PC-3 (cell line): ENCODE measurements at places on chromosomes 2 and 18. TPM values are rescaled to one million over a fixed set of nuclear protein-coding genes. Genes with fewer than 3 reads are reported as not detected.

GRCh38 chr18:77031662-77032061 is 100.9 kb downstream of the MBP start:
- no peak for DNase-seq

DNA sequence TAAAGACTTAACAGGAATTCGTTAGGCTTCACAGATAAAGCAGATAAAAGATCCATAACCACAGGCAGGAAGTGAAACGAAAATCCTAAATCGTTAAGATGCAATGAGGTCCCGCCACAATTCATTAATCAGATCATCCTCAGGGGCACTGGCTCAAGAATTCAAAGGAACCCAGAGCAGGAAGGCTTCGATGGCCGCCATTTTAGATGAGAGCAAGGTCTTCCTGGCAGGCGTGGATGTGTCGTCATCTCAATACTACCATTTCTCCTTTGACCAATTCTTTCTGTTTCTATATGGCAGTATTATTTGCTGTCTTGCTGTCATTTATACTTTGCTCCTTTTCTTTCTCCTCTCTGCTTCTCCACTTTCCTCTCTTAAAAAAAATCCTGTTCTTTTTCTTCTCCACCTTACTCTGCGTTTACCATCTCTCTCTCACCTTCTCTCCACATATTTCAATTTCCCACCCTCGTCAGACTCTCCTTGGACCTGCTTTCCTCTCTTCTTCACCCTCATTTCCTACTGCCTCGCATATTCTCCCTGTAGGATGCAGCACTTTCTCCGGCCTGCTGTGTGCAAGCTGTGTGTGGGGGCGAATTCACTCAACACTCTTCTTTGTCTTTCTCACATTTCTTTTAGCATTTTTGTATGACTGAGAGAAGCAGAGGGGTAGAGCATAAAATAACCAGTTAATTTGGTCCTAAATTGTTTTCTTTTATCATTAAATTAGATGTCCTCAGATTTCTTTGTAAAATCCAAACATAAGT is 35.1 kb upstream of the LHCGR start:
- DNase-seq: no peak

- no peak for DNase-seq
Observed at GRCh38 chr2:37037771-37038170, 46.4 kb downstream of the HEATR5B start.

DNA sequence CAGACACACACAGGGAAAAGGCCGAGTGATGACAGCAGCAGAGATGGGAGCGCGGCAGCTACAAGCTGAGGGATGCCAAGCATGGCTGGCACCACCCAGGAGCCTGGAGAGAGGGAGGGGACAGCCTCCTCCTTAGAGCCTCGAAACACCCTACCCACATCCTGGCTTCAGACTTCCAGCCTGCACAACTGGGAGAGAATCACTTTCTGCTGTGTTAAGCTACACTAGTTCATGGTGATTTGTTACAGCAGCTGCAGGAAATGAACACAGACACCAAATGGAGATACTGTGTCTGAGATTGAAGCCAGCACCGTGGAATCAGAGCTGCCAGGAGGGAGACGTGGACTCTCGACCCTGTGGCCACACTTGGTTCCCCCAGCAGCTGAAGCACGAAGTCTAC is 27.5 kb upstream of the FOSL2 start:
- DNase-seq: no peak

Gene CXCR1
- not detected in 2 replicates for total RNA-seq

DNA sequence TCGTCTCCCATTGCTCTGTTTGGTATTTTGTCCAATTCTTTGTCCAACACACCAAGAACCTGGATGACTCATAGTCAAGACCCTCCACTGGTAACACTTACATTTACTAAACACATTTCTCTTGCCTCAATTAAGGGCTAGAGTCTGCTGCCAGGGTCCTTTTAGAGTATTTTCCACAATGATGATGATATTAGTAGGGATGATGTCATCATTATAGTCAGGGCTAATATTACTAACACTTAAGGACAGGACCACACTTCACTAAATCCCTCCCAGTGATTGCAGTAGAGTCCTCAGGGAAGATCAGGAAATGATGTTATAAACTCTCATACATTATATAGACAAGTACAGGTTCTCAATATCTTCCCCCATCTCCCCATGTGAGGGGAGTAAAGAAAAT is 13.6 kb upstream of the SS18 start:
- DNase-seq: no peak

DNA sequence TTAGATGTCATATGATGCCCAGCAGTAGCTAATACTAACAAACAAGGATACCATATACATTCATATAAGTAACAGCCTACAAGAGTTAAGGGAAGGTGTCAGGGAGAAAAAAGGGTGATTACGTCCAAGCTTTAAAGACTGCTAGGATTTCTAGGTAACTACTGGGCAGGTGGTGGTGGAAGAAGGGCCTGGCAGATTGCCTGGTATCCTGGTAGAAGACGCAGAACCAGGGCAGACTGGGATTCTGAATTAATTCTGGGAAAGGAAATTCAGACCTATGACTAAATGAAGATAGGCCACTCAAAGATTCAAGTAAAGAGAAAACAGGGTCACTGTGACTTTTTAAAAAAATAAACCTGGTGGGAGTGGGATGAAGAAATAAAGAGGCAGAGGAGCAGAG is 31.9 kb downstream of the NDUFA10 start:
- no peak for DNase-seq

Gene SERPINB3
- 5.6 and 6.3 TPM in 2 replicates for total RNA-seq

- no peak for DNase-seq
Observed at GRCh38 chr2:120465989-120466703, 120.2 kb downstream of the INHBB start.

GRCh38 chr2:196925051-196925767 is 1.3 kb downstream of the PGAP1 start:
- no peak for DNase-seq

DNA sequence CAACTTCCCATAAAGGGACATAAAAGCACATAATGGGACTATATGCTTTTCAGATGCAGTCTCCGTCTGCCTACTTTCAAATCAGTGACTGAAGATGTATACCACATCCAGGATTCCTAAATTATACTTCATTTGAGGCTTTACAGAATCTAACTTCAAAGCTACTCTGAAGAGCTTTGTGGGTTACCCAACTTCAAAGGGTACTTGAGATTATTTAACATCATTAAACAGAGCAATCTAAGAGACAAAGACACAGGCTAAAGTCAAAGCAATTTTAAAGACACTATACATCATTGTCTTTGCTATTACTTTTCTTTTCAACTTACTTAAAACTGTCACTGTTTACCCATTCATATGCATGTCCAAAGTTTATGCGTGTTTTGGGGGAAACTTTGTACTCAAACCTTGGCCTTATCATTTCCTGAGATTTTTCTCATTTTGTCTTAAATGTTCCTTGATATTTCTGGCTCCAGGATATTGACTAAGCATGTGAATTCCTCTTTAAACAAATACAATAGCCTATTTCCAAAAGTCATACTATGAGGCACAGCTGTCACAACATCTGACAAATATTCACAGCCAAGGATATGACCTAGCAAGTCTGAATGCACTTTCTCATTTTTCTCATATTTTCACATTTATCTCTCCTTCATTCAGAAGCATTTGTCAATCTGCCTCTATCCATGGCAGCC is 1985.1 kb upstream of the PIK3C3 start:
- no peak for DNase-seq

Gene MEP1B
- not detected in 2 replicates for total RNA-seq

DNA sequence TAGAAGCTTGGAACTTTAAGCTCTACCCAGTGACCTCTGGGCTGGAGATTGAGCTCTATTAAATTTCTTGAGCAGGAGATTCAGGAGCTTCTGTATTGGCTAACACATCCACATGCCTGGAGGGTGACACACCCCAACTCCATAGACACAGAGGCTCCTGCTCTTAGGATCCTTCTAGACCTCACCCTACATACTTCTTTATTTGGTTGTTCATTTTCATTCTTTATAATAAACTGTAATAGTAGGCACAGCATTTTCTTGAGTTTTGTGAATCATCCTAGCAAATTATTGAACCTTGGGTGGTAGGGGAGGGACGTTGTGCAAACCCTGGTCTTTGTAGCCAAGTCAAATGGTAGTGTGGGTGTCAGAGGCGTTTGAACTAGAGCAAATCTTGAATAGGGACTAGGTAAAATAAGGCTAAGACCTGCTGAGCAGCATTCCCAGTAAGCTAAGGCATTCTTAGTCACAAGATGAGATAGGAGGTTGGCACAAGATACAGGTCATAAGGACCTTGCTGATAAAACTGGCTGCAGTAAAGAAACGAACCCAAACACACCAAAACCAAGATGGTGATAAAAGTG is 323.8 kb upstream of the GALNT5 start:
- peak; percentile 67 for DNase-seq
